Naive thymus-derived CD4-positive, alpha-beta T cell (primary cell): ENCODE measurements at places on chromosomes 2 and 18. TPM values are rescaled to one million over a fixed set of nuclear protein-coding genes. Genes with fewer than 3 reads are reported as not detected.

- no peak for DNase-seq
- no peaks in the 10 kb centered on the region for H3K27me3 ChIP-seq
- H3K4me3 ChIP-seq: no peak overlapping the region
- no peaks in the 10 kb centered on the region for H3K36me3 ChIP-seq
- H3K4me1 ChIP-seq: peaks cover 8% of the 10 kb centered on the region
These were observed 24.5 kb downstream of the PTPN18 start for GRCh38 chr2:130380096-130380934.

- peak overlapping the region; percentile 94 for H3K4me3 ChIP-seq
- DNase-seq: no peak
- H3K36me3 ChIP-seq: peaks cover 47% of the 10 kb centered on the region
- H3K27ac ChIP-seq: peak overlapping the region; percentile 85
These were observed 728 bp downstream of the AUP1 start for GRCh38 chr2:74528600-74529356.

GRCh38 chr2:235414422-235414821 is 79.4 kb upstream of the AGAP1 start:
- H3K4me1 ChIP-seq: no peaks in the 10 kb centered on the region
- no peak for DNase-seq
- no peaks in the 10 kb centered on the region for H3K27me3 ChIP-seq

DNA sequence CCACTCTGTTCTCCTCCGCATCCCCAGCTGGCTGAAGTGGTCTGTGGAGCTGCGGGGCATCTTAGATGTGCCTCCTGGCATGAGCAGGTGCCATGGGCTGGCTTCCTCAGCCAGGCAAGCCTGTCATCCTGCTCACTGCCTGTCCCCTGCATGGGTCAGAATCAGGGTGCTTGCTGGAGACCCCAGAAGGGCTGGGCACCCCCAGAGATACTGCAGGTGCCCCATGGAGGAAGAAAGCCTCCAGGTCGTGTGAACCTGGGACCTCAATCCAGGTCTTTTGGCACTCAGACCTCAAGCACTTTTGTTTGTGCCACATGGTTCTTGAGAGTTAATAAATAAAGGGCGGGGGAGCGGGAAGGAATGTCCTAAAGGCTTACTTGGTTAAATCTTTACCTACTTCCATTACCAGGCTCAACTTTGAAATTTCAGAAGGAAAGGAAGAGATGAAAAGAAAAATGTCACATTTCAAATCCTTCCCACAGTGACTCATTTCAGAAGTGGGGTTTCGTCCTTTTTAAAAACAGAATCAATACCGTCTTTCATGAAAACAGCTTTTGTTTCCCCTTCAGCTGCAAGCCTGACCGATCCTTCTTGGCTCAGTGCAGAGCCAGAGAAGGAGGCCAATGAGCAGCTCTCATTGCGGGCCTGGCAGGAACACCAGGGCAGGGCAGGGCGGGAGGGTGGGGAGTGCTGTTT is 69.9 kb downstream of the RHOB start:
- H3K27ac ChIP-seq: no peak overlapping the region
- H3K4me1 ChIP-seq: no peaks in the 10 kb centered on the region
- DNase-seq: no peak
- no peaks in the 10 kb centered on the region for H3K27me3 ChIP-seq

- H3K27me3 ChIP-seq: no peaks in the 10 kb centered on the region
- H3K27ac ChIP-seq: no peak overlapping the region
- H3K4me1 ChIP-seq: peaks cover 18% of the 10 kb centered on the region
- H3K4me3 ChIP-seq: no peak overlapping the region
- no peaks in the 10 kb centered on the region for H3K36me3 ChIP-seq
- no peak for DNase-seq
These were observed 11.8 kb upstream of the ACVR1 start for GRCh38 chr2:157887946-157888345.

DNA sequence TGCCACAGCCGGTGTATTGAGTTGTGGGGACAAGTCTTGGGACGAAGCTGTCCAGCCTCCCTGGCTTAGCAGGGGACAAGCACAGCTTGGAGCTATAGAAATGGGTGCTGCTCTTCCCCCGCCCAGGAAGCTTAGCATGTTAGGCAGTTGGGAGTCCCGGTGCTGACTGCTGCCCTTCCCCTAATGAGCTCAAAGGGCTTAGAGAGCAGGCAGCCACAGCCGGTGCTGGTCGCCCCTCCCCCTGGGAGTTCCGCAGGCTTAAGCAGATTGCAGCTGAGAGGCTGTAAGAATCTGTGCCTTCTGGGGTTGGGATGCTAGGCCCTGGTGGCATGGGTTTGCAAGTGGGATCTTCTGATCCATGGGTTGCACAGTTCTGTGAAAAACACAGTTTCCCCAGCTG is 237.3 kb downstream of the DCDC2C start:
- no peaks in the 10 kb centered on the region for H3K27me3 ChIP-seq
- H3K4me3 ChIP-seq: no peak overlapping the region
- no peak for DNase-seq
- no peaks in the 10 kb centered on the region for H3K36me3 ChIP-seq
- H3K4me1 ChIP-seq: no peaks in the 10 kb centered on the region
- no peak overlapping the region for H3K27ac ChIP-seq

The CD8B2 gene
- not detected for total RNA-seq

The INHBB gene
- not detected in 2 replicates for total RNA-seq

The ADRA2B gene
- total RNA-seq: not detected

The MATN3 gene
- not detected for total RNA-seq
